Activated CD4-positive, alpha-beta T cell treated with anti-CD3 and anti-CD28 coated beads, Interleukin-2, amount 50 U/mL, for 48 hours (primary cell): ENCODE measurements at places on chromosomes 2 and 18.

DNA sequence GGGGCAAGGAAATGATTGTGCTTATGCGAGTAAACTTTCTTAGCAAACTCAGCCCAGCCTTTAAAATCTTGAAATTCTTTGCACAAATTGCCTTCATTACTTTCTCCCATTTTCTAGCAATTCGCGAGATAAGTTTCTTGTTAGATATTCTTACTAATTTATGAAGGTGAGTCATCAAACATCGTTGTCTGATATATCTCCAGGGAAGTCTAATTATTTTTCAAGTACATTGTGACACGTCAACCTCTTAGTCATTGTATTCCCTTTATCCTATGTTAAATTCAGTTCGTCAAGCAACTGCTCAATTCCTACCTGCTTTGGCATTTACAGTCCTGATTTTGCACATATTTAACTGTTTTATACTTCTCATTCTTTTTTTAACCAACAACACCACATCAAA is 854.5 kb upstream of the CRIM1 start:
- DNase-seq, result no peak

DNA sequence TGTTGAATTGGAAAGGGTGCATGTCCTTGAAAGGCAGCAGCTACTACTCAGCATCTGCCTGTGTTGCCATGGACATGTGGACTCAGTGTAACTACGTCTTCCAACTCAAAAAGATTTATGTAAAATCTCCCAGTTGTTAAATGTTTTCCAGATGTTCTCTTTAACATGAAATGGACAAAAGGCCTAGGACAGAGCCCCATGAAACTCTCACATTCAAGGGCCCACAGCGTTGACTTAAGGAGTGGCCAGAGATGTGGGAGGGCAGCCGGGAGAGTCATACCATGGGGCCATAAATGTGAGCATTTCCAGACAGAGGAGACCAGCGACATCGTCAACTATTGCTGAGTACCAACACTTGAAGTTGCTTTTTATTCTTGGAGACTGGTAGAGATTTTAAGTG is 9.9 kb downstream of the SLC3A1 start:
- DNase-seq, result no peak

DNA sequence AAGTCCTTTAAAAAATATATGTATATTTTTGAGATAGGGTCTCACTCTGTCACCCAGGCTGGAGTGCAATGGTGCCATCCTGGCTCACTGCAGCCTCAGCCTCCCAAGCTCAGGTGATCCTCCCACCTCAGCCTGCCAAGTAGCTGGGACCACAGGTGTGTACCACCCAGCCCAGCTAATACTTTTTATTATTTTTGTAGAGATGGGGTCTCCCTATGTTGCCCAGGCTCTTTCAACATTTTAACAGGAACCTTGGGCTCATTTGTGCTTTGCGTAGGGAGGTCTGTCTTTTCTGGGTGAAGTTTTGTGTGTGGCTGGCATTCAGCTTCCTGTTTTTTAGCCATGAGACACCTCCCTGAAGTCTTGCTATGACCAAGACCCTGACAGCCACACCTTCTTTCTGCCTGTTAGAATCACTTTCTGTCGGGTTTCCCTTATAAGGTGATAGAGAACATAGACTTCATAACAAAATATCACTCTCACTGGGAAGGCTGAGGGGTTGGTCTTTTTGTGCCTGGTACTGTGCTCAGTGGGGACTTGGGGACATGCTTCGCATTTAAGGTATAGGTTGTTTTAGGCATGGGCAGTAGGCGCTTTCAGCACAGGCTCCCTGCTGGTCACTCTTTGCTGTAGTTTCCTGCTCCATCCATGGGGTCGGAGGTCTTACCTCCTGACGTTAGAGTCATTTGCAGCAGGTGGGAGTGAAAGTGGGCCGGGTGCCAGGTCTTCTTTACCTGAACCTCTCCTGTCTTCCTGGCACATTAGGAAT is 3.4 kb downstream of the RAB31 start:
- DNase-seq, result no peak

GRCh38 chr2:182763311-182763912 is 47.4 kb downstream of the DNAJC10 start:
- no peak for DNase-seq

DNA sequence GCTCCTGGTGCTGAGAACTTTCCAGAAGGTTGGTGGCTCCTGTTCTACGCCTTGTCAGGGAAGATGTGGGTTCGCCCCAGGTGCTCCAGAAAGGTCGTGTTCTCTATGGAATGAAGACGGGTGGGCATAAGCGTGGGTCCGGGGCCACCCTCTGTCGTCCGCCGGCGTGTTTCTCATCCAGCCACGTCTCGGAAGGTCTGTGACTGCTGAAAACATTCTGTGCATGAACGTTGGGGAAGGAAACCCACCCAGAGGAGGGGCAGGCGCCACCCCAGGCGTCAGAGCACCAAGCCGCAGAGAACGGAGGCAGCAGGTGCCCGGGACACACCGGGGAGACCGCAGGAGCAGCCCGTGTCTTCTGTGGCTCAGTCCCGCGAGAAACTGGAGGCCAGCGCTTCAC is 118.2 kb downstream of the RTP5 start:
- DNase-seq, result no peak

GRCh38 chr2:200964498-200964897 is 1.0 kb upstream of the ORC2 start:
- DNase-seq, result no peak

- DNase-seq, result no peak
Observed at GRCh38 chr2:216429428-216429827, 17.1 kb downstream of the SMARCAL1 start.

DNA sequence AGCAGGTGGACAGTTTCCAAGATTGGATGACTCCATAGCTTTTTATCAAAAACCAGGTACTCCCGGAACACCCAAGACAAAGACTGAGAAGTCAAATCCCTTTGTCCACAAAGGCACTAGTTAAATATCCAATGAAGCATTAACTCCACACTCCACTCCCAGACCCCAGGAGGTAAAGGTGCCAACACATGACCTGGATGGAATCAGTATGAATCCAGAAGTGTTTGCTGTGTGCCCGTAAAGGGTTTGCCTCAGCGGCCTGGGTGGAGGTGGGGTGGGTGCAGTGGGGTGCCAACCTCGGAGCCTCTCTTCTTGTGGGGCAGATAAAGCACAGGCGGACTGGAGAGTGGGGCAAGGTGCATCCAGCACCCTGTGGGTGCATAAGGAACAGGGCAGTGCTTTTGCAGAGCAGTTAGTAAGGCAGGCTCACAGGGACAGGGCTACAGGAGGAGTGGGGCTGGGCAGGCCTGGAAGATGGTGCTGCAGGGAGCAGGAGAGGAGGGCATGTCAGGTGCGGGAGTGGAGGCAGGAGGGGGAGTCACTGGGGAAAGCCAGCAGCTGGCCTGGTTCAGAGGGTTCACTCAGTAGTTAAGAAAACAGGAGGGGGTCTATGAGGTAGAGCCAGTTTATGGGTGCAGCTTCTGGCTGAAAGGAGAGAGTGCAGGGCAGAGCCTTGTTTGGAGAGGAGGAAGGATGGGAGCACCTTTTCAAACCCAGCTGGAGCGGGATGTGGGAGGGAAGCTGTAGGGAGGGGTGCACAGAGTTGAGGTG is 208.4 kb upstream of the SMAD2 start:
- DNase-seq, result no peak

DNA sequence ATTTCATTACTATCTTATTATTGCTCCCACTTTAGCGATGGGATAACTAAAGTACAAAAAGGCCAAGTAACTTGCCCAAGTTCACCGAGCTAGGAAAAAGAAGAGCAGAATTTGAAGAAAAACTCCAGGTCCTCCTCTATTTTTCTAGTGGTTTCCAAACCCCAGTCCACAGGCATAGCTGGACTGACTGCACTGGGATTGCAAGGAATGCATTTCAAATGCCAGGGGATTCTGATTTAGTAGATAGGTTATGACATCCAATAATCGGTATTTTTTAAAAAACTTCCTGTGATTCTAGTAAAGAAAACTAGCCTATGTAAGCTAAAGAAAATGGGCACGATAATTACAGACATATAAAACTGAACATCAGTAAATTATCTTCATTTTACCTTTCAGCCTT is 62.7 kb upstream of the GALNT5 start:
- DNase-seq, result no peak

- no peak for DNase-seq
Observed at GRCh38 chr2:101464841-101465240, 10.1 kb downstream of the RFX8 start.

- DNase-seq, result no peak
Observed at GRCh38 chr2:2448178-2448577, 117.1 kb upstream of the MYT1L start.

- no peak for DNase-seq
Observed at GRCh38 chr18:37672932-37673595, 107.5 kb upstream of the CELF4 start.

GRCh38 chr2:234032279-234032856 is 18.1 kb upstream of the SPP2 start:
- peak; percentile 9 for DNase-seq

GRCh38 chr18:47334966-47335365 is 83.5 kb upstream of the SKOR2 start:
- no peak for DNase-seq

DNA sequence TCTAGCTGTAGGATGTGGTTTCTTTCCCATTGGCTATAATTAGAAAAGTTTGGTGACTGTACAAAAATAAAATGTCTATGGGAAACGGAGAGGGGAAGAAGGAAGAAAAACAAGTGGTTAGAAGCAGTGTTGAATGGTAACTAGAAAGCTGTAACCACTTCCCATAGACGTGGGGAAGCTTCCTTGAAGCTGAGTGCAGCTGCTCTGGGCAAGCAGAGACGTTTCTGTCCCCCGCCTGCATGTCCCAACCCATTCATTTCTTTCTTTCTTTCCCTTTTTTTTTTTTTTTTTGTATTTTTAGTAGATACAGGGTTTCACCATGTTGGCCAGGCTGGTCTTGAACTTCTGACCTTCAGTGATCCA is 367.8 kb upstream of the HS6ST1 start:
- DNase-seq, result no peak

- no peak for DNase-seq
Observed at GRCh38 chr2:66428986-66429612, 5.8 kb upstream of the MEIS1 start.

GRCh38 chr2:153870308-153870707 is 1.4 kb upstream of the GALNT13 start:
- no peak for DNase-seq

- no peak for DNase-seq
Observed at GRCh38 chr2:74895001-74895400, 61.1 kb downstream of the HK2 start.

GRCh38 chr18:39238981-39239660 is 1673.5 kb upstream of the CELF4 start:
- DNase-seq, result no peak

GRCh38 chr2:204795156-204795555 is 249.9 kb downstream of the PARD3B start:
- no peak for DNase-seq

GRCh38 chr2:163123526-163123925 is 285.0 kb upstream of the KCNH7 start:
- DNase-seq, result no peak

DNA sequence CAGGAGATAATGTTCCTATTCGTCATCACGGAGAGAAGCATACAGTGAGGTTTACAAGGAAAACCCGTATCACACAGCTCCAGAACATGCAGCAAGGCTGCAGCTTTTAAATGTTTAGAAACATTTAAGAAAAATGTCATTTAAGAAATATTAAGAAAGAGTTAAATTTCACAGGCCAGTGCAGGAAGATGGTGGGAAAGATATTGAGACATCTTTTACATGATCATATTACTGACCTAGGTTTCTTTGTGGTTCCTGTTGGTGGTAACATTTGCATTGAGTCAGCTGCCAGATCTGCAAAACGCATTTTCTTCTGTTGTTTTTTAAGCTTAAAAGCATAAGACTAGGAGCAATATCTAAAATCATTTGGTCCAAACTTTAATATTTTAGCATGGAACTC is 44.9 kb downstream of the CPO start:
- DNase-seq, result no peak

GRCh38 chr2:48161628-48162027 is 255.3 kb upstream of the FBXO11 start:
- DNase-seq, result no peak

GRCh38 chr18:55240978-55241377 is 281.7 kb upstream of the CCDC68 start:
- DNase-seq, result no peak

DNA sequence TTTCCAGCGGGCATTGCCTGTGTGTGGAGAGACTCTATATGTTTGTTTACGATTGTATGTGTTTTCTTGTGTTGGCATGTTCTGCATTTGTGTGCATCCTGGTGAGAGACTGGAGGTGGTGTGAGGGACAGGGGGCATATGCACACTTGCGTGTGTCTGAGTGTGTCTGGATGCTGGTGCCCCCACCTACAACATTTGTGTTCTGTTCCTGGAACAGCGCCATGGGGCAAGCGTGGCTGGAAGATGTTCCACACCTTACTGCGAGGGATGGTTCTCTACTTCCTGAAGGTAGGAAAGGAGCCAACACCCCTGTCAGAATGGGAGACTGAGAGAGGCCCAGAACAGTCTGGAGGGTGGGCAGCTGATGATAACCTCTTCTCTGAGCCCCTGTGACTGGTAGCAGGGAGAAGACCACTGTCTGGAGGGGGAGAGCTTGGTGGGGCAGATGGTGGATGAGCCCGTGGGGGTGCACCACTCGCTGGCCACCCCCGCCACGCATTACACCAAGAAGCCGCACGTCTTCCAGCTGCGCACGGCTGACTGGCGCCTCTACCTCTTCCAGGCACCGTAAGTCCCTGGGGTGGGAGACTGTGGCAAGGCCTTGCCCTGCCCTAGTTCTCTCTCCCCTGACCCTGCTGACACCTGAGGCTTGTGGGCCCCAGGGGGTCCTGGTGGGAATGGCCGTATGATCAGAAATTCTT is 23.7 kb downstream of the PSD4 start:
- no peak for DNase-seq

GRCh38 chr18:77522051-77522675 is 272.5 kb downstream of the GALR1 start:
- no peak for DNase-seq

GRCh38 chr2:58081000-58081399 is 34.4 kb downstream of the VRK2 start:
- DNase-seq, result no peak

- no peak for DNase-seq
Observed at GRCh38 chr2:105625632-105626031, 119.1 kb upstream of the NCK2 start.

GRCh38 chr18:27497246-27497645 is 312.1 kb upstream of the CHST9 start:
- DNase-seq, result no peak

- DNase-seq, result no peak
Observed at GRCh38 chr2:217849154-217849975, 153.4 kb downstream of the TNS1 start.

DNA sequence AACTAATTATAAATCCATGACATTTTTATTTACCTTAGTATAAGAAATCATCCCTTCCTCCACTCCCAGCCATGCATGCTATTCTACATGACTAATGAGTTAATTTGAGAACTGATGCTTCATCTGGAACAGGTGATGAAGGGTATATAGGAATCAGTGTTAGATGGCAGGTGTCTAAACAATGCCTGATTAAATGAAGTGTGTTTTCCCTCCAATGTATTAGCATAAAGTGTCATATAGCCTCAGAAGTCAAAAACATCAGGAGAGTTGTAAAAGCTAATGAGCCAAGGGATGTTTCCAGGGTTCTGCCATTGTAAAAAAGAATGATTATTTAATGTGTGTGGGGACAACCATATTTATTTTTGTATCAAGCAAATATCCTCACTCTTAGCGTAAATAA is 913.8 kb downstream of the DCC start:
- no peak for DNase-seq

- no peak for DNase-seq
Observed at GRCh38 chr2:120345608-120346007, 328 bp upstream of the INHBB start.
